ENCODE measurements at places on chromosomes 12 and 14.

GRCh38 chr12:31589904-31590641 is 863 bp downstream of the DENND5B start:
- DNase-seq = peak; percentile 44

GRCh38 chr12:49800421-49801140 is 27.6 kb downstream of the NCKAP5L start:
- DNase-seq = no peak

GRCh38 chr12:115388139-115388538 is 704.2 kb upstream of the TBX3 start:
- no peak for DNase-seq

DNA sequence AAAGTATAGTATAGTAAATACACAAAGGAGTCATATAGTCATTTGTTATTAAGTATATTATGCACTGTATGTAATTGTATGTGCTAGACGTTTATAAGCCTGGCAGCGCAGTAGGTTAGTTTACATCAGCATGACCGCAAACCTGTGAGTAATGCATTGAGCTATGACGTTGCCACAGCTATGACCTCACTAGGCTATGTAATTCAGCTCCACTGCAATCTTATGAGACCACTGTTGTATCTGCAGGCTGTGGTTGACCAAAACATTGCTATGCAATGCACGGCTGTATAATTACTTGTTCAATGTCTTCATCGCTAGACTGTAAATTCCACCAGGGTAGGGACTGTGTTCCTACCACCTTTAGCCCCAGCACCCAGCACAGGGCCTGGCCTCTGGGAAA is 53.2 kb upstream of the VASH1 start:
- DNase-seq = no peak

DNA sequence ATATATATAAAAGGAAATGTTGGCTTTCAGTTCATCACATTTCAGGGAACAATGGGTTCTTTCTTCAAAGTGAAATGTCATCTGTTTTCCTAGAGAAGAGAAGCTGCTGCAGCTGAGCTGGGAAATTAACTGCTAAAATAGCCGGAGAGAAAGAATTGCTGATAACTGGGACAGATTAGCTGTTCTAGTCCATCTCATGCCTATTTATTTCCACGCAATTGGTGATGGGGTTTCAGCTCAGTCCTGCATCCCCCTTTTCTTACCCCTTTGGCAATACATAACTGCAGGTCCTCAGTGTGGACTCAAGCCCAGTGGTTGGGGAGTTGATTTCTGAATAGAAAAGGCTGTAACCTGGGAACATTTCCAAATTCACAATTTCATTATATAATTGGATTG is 436.9 kb upstream of the TMEM132C start:
- no peak for DNase-seq

- no peak for DNase-seq
These were observed 182.6 kb downstream of the PHLDA1 start for GRCh38 chr12:75848961-75849360.

DNA sequence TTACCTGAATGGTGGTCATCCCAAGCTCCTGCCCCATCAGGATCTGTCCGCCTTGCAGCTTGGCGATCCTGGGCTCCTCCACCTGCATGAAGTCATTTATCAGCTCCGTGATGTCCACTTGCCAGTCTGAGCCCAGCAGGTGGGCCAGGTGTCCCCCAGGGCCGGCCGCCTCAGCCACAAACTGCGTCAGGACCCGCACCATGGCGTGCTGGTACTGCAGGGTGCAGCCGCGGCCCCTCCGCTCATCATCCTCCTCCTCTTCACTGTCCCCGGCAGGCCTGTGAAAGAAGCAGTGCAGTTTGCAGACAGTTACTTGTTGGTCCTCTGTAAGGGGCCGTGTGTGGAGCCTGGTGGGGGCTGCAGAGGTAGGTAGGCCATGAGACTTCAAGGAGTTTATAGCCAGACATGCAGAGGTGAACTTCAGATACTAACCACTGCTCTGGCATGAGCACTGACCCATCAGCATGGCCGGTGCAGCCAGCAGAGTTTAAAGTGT is 228.5 kb downstream of the GLT1D1 start:
- DNase-seq = no peak

- no peak for DNase-seq
These were observed 58.8 kb downstream of the SEL1L start for GRCh38 chr14:81474685-81475324.

GRCh38 chr12:22981711-22982110 is 356.7 kb downstream of the ETNK1 start:
- no peak for DNase-seq

DNA sequence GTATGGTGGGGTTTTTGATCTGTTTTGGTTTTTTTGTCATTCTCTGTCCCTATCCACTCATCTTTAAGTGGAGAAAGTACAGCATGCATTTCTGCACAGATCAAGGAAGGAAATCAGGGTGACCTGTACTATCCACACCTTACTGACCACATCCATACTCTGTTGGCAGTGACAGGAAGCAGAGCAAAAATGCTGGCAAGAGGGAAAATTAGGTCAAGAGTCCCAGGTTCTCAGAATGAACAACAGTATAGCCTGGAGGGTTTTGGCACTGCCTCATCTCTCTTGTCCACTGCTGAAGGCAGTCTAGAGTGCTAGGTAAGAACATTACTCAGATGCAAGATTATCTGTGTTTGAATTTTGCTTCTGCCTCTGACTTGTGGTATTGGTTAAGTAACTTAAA is 70.7 kb downstream of the TAOK3 start:
- no peak for DNase-seq

- DNase-seq = no peak
These were observed 153.7 kb upstream of the PZP start for GRCh38 chr12:9361879-9362326.

DNA sequence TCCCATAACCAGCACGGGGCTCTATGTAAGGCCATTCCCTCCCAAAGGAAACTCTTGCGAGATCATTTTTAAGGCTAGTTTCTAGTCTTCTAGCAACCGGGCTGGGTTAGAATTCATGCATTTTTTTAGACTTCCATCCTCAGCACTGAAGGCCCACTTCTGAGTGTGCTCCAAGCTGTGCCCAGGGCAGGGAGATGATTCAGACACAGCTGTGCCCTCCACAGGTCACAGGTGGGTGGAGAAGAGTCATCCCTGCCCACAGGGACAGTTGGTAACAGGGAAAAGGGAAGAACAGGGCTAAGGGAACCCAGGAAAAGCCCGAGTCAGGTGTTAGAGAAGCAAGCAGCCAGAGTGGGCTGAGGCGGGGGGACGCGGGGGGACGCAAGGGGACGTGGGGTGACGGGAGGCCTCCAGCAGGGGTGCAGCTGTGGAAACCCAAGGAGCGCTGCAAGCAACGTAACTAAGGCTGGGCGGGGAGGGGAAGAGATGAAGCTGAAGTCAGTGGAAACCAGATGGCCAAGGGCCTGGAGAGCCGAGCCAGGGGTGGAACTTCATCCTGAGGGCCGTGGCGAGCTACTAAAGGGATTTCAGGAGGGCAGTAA is 27.2 kb upstream of the PPP2R5C start:
- DNase-seq = no peak

DNA sequence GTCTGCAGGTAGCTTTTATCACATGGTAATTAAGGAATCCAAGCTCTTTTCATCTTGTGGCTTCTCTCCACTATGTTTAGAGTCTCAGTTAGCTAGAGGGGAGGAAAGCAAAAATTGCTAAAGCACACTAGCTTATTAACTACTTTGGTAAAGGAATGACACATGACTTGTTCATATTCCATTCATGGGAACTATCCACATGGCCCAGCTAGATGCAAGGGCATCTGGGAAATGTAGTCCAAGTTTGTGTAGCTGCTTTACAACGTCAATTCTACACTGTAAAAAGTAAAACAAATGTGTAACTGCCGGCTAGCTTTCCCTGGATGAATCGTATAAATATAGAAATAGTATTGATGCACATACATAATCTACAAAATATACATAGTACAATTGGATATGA is 244.5 kb upstream of the LRFN5 start:
- no peak for DNase-seq

DNA sequence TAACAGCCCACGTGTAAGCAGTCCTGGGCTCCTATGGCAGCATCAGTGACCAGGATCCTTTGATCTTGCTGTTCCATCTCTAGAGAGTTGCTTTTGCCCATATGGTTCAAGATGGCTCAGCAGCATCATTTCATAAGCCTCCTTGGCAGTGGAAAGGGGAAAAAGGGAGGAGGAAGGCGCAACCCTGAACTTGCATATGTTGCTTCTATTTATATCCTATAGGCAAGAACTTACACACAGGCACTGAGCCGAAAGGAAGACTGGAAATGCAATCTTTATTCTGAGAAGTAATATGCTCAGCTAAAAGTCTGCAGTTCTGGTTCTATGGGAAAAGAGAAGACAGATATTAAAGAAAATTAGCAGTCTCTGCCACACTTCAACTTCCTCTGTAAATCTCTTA is 167.7 kb upstream of the PLXNC1 start:
- no peak for DNase-seq

- no peak for DNase-seq
These were observed 111.0 kb upstream of the GSC start for GRCh38 chr14:94880876-94881275.

DNA sequence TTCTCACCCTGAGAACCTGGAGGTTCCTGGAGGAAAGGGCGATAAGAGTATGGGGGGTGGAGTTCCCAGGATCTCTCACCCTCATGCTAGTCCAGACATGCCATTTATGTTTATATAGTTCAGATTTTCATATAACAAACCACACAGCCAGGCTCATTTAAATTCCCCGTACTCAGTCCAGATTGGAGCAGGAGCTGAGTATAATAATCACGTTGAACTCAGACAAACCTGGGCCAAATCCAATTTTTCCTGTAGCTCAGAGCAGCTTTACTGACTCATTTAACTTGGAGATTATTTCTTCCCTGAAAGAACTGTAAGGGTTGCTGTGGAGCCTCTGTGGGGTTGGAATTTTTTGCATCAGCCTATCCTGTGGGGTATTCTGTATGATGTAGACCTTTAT is 660.8 kb downstream of the TMEM121 start:
- no peak for DNase-seq

DNA sequence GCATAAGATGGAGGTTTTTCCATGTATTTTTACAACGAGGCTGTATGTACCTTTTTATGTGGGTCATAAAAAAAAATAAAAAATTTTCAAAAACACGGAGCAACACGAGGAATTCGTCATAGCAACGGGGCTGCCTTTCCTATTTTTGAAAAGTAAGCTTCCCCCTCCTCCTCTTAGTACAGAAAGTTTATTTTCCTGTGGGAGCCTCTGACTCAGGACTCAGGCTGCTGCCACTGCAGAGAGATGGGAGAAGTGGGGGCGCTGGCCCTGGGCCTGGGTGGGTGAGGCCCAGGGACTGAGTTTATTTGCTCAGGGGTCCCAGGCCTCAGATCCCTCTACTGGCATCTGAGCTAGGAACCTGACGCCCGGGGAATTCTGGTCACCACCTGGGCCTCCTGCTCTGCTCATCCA is 10.2 kb upstream of the CMKLR1 start:
- no peak for DNase-seq

- DNase-seq = peak; percentile 75
These were observed 8.1 kb downstream of the PTPN6 start for GRCh38 chr12:6959058-6959804.

DNA sequence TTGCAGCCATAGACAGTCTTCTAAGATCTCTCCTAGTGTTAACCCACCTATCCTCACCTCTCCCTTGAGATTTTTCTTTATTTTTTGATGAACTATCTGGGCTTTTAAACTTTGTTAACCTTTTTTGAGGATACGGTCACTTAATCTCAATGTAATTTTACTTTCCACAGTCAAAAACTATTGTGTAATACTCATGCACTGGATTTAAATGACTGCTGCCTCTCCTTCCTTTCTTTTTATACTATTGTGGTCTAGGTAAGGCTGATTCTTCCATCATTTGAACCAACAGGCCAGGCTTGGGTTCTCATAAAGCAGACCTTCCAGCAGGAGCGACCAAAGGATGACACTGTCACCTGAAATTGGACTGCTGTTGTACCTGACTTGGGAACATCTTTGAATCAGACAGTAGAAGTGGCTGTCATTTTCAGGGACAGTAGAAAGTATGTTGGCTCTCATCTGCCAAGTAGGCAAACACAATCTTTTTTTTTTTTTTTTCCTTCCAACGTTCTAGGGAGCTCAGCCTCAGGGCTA is 689 bp upstream of the PDE3A start:
- no peak for DNase-seq

DNA sequence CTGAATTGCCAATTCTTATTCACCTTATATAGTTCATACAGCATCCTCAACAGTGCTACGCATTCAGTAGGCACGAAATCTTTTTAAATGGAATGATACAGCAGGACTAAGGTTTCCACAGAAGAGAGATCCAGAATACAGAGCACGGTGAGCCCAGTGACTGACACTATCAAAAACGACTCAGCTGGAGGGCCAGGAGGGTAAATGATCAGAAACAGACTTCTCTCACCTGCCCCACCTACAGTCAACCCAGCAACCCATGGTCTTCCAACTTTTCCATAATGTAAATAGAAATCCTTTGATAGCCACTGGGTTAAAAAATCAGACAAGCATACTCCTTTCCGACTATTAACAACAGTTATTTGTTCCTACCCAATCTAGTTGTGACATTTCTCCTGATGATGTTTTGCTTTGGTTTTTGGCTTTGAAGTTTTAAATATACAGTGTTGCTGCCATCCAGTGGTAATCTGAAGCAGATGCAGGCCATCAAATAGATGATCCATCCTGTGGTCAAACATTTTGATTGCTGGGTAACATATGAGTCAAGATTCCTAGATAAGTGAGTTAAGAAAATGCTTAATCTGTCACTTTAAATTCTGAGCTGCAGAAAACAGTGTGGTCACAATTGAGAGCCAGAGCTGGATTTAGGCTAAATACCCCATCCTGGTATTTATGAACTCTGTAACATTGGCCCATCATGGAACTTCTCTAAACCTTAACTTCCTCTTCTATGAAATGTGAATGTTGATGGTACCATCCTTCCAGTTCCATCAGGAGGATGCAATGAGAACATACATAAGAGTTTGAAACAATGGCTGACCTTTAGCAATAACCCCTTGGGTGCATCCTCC is 42.0 kb downstream of the GPHB5 start:
- DNase-seq = peak; percentile 6

- no peak for DNase-seq
These were observed 33.3 kb downstream of the SUPT16H start for GRCh38 chr14:21350539-21350938.

DNA sequence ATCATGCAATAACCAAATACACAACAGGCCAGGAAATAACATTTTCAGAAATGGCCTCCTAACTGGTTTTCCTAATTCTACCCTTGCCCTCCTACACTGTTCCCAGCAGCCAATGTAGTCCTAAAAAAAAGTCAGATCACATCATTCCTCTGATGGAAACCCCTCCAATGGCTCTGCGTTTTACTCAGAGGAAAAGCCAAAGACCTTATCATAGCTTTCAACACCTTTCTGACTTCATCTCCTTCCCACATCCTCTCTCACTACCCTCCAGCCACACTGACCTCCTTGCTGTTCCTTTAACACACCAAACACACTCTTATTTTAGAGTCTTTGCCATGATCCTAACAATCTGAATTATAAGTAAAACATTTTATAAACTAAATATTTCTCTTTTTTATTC is 1.1 kb downstream of the MED6 start:
- no peak for DNase-seq
